Activated CD4-positive, alpha-beta T cell treated with anti-CD3 and anti-CD28 coated beads, Interleukin-2, amount 50 U/mL, for 24 hours (primary cell): ENCODE measurements at places on chromosomes 16 and 17.

DNA sequence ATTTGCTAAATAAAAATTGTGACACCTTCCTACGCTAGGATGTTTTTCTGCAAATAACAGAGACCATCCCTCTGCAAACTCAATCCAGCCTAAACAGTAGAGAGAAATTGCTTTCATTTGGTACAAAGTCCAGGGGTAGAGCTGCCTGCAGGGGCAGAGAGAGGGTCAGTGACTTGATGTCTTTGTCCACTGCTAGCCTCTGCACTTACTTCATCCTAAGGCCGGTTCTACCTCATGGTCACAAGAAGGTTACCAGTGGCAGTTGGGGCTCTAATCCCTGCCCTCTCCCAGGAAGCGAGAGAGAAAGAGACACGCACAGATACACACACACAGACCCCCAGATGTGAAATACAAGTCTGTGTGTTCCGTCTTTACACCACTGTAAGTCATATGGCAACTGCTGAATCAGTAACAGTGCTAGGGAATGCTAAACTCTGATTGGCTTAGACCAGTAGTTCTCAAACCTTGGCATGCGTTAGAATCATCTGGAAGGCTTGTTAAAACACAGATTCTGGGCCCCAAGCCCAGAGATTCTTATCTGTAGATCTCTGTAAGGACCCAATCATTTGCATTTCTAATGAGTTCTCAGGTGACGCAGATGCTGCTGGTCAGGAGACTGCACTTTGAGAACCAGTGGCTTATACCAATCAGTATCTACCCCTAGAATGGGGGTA is 13.1 kb upstream of the LPCAT2 start:
- DNase-seq: no peak

GRCh38 chr17:75535119-75535537 is 9.6 kb downstream of the LLGL2 start:
- DNase-seq: peak; percentile 34

GRCh38 chr17:5971969-5972368 is 98.2 kb upstream of the WSCD1 start:
- no peak for DNase-seq

DNA sequence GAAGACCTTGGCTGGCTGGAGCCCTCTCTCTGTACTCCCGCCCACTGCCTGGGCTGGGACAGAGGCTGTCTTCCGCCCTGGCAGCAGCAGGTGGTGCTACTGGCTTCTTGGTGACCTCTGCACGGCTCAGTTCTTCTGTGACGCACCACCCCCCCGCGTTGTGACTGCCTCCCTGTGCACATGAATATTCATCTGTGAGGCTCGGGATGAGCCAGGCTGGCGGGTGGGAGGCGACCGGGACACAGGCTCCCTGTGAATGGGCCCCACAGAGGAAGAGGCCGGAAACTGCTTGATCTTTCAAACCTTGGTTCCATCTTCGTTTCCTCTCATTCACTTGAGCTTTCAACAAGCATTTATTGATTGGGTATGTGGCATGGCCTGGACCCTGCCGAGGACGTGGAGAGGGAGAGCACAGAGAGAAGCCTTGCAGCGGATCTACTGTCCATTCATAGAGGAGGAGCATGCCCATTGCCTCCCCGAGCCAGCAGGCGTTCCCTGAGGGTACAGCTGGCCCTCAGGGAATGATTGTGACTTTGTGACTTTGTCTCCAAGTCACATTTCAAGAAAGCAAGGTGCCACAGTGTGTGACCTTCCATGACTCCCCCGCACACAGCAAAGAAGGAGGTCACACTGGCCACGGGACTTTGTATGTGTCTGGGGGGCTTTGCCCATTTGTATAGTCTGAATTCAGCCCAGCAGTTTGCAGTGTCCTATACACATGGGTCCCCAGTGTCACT is 45.0 kb downstream of the B9D1 start:
- DNase-seq: no peak

GRCh38 chr16:57635266-57636097 is 7.1 kb downstream of the ADGRG1 start:
- no peak for DNase-seq

DNA sequence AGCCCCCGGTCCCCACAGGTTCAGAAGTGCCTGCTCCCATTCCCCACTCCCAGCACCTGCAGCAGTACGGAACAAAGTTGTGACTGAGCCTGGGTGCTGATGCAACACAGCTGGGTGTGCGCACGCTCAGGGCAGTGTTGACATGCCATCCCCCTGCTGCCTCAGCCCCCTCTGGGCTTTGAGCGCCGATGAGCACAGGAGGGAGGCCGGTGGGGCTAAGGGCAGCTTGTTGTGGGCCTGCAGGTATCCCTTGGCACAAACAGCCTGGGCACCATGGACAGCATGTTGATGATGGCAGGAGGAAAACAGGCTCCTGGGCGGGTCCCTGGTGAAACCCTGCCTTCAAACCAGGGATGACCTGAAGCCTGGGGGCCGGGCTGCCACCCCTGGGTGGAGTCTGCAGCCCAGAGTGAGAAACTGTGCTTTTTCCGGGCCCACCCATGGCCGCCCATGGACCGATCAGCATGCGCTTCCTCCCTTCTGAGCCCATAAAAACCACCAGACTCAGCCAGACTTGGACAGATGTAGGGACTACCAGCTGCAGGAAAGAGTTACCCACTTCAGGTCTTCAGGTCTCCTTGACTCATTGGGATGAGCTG is 175.5 kb downstream of the PHKB start:
- DNase-seq: no peak

GRCh38 chr16:6335072-6335471 is 997.6 kb upstream of the RBFOX1 start:
- DNase-seq: no peak

- DNase-seq: no peak
Observed at GRCh38 chr17:18257982-18258355, 569 bp downstream of the FLII start.

GRCh38 chr16:50836121-50836621 is 94.3 kb downstream of the CYLD start:
- DNase-seq: no peak

GRCh38 chr17:7216242-7217112 is 3.2 kb downstream of the DLG4 start:
- DNase-seq: no peak

DNA sequence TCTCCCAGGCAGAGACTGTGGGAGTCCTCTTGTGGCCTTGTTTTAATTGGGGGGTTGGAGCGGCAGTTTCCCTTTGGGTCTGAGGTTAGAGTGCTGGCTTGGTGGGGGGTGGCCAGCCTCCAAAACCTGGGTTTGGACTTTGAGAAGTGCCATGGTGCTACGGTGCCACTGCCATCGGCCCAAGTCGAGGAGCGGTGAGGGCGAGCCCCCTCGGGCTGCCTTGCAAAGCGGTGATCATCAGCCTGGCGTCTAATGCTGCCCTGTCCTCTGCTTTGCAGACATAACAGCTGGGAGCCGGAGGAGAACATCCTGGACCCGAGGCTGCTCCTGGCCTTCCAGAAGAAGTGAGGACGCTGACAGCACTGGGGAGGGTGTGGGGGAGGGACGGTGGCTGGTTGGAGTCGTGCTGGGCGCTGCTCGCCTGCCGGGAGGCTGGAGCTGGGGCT is 1.2 kb downstream of the CBX2 start:
- no peak for DNase-seq

GRCh38 chr17:56697190-56697589 is 103.7 kb downstream of the NOG start:
- no peak for DNase-seq

- no peak for DNase-seq
Observed at GRCh38 chr16:58855291-58855863, 121.3 kb upstream of the GOT2 start.

DNA sequence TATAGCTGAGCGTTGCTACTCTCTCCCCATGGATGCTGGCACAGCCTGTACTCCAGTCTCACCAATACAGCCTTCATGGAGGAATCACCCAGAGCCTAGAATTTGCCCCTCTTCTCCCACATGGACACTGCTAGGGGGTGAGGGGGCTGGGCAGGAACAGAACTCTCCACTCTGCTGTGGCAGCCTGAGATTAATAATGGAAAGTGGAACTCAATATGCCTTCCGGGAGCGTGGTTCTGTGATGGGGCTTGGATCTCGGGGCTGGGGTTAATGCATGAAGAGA is 1.2 kb downstream of the SLC9A5 start:
- DNase-seq: no peak

- no peak for DNase-seq
Observed at GRCh38 chr16:67541391-67542263, 13.0 kb downstream of the RIPOR1 start.

- no peak for DNase-seq
Observed at GRCh38 chr16:56637814-56638750, at the start of gene MT1A. Gene MT1A (plus strand): TSS chr16:56638666. CDS start chr16:56638739, 73 bp downstream.

- DNase-seq: no peak
Observed at GRCh38 chr16:78428193-78428592, 328.7 kb downstream of the WWOX start.

- no peak for DNase-seq
Observed at GRCh38 chr16:73037845-73038570, 9.9 kb downstream of the ZFHX3 start.

- no peak for DNase-seq
Observed at GRCh38 chr17:36608794-36609497, 7.6 kb downstream of the MRM1 start.

DNA sequence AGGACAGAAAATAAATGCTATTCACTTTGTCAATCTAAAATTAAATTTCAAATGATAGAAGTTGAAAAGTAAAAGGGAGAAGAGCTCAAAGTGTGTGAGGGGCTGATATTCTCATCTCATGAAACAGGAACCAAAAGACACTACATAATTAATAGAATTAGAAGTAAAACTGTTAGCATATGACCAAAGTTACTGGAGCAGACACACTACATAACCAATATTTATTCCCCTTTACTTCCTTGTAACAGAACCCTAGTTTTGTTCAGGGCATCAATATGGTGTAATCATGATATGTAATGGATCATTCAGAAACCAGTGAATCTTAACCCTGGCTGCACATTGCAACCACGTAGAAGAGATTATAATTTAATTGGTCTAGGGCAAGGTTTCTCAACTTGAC is 109.5 kb upstream of the SIAH1 start:
- DNase-seq: no peak

GRCh38 chr16:12062343-12063003 is 85.9 kb downstream of the SNX29 start:
- DNase-seq: no peak

- DNase-seq: no peak
Observed at GRCh38 chr17:32503251-32504165, 16.7 kb downstream of the CDK5R1 start.

DNA sequence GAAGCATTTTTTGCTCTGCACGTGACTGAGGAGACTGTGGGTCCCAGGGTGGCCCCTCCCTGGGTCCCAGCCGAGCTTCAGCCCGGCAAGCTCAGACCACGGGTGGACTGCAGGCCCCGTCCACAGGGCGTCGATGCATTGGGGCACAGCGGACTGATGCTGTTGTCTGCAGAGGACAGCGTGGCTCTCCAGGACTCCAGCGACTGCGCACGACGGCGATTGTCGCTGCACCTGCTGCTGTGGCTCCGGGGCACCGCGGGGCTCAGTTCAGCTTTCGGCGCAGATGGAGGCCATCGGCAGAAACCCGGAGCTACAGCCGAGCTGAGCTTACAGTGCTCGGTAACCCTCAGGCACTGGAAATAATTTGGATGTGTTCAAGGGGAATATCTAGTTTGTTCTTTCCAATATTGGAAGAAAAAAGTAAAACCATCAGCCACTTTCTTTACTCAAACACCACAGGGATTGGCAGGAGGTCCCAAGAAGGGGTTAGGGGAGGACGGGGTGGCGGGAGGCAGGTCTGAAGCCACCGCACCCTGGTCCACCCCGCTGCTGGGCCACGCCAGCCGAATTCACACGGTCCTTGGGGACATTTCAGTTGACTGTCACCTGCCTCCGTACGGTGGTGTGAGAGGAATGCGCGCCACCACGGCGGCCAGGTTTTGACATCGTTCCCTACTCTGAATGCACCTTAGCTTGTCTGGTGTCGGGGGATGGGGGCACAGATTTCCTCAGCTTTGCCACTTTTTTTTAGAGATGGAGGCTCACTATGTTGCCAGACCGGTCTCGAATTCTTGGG is 88.7 kb upstream of the RPH3AL start:
- no peak for DNase-seq

DNA sequence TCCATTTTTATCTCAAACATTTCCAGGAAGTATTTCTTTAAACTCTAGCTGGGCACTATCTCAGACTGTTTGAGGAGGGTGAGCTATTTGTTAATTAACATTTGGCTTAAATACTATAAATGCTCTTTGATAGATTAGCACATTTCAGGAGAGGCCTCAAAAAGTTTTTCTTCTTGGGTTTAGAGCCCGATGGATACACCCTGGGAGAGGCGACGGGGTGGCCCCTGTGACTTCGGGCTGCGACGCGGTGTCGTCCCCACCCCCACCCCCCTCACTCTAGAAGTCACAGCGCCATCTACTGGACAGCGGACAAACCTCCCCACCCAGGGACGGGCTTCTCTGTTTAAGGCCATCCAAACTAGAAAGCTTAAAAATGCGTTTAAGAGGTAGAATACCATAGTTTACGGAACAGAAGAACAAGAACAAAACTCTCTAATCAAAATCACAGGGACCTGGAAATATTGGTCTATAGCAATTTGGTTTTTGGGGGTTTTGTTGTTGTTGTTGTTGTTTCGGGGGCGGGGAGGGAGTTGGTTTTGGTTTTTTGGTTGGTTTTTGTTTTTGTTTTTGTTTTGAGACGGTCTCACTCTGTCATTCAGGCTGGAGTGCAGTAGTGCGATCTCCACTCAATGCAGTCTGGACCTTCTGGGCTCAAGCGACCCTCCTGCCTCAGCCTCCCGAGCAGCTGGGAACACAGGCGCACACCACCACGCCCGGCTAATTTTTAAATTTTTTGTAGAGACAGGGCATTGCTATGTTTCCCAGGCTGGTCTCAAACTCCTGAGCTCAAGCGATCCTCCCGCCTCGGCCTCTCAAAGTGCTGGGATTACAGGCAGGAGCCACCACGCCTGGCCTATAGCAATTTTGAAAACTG is 254.4 kb downstream of the C16orf95 start:
- DNase-seq: no peak

GRCh38 chr17:66357037-66357436 is 54.6 kb downstream of the PRKCA start:
- DNase-seq: no peak

GRCh38 chr17:39229274-39229913 is 3.6 kb upstream of the STAC2 start:
- no peak for DNase-seq

DNA sequence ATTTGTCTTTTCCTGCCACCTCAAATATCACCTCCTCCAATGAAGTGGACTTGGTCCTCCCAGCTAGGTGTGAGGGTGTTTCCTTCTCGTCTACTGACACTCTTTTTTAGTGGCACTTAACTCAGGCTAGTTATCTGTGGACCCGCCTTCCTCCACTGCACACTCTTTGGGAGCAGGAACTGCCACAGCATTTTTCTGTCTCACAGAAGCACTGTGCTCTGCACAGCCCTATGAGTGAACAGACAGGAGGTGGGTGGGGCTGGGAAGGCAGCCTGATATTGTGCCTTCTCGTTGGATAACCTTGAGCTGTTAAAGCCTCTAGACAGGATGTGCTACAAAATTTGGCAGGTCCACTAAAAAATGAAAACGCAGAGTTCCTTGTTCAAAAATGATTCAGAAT is 31.9 kb upstream of the HOXB13 start:
- no peak for DNase-seq

- DNase-seq: no peak
Observed at GRCh38 chr17:15291674-15292361, 26.7 kb upstream of the PMP22 start.

GRCh38 chr17:64503341-64503740 is 2.7 kb downstream of the DDX5 start:
- DNase-seq: no peak
